ENCODE measurements at places on chromosomes 7 and 10. TPM values are rescaled to one million over a fixed set of nuclear protein-coding genes. Genes with fewer than 3 reads are reported as not detected.

GRCh38 chr7:36314491-36314890 lies 75.2 kb upstream of the ANLN start:
- no peak for DNase-seq

DNA sequence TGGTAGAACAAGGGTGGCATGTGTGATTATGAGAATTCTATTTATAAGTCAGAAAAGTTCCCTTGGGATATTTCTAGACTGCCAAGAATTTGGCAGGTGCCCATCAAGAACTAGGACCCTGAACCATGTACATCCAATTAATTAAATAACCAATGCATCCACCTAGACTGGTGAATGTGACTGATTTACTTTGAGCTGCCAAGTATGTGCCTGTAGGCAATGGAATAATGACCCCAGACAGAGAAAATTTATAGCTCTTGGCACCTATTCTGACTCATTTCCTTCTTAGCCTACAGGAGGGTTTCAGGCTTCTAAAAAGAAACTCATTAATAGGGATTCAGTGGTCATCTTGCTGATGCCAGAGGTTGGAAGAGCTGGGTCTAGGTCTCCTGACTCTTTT lies 54.9 kb downstream of the KCNH2 start:
- no peak for DNase-seq

DNA sequence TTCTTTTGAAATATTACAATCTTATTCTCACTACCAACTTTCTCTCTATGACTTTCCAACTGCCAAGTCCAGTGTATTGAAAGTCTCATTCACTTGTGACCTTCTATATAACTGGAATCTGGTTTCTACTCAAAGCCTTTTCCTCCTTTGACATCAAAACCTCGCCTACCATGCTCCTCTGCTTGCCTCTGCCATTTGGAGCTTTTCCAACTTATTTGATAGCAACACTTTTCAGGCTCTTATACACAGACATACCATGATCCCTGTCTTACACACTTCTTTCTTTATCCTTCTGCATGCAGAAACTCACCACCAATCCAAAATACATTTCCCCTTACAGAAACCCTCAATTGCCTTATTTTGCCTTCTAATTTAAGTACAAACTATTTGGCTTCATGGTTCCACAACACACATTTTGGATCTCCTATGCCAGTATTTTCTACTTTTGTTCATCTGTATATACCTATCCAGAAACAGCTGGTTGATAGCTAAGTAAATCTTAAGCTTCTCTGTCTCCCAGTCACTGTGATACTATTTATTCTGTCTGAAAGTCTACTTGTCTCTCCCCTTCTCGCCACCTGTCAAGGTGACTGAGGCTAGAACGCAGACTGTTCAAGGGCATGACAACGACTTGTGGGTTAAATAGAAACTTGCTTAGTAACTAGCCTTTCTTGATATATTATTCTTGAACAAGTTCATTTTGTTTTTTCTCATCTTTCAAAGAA lies 22.4 kb downstream of the GNG11 start:
- no peak for DNase-seq

DNA sequence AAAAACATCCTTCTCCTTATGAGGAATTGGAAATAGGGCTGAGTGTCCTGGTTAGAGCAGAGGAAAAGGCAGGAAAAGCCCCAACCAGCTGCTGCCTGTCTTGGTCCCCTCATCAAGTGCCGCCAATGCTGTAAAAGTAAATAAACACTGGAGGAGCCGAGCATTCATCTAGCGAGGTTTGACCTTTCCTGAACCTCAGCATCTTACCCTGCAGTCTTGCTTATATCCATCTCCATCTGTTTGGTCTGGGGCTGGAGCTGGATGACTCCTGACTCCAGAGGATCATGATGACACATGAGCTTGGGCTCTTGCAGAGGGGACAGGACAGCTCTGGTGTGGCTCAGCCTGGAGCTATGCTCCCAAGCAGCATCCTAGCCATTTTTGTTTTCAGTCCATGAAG lies 501.1 kb downstream of the TNS3 start:
- no peak for DNase-seq

- no peak for DNase-seq
These were observed 79.0 kb upstream of the TCF7L2 start for GRCh38 chr10:112871021-112871420.

The GPR15LG gene
- total RNA-seq = 0.53 TPM

- DNase-seq = no peak
These were observed 1.8 kb downstream of the WASL start for GRCh38 chr7:123746931-123747488.

GRCh38 chr7:14048889-14049288 lies 59.4 kb upstream of the ETV1 start:
- DNase-seq = peak; percentile 1

DNA sequence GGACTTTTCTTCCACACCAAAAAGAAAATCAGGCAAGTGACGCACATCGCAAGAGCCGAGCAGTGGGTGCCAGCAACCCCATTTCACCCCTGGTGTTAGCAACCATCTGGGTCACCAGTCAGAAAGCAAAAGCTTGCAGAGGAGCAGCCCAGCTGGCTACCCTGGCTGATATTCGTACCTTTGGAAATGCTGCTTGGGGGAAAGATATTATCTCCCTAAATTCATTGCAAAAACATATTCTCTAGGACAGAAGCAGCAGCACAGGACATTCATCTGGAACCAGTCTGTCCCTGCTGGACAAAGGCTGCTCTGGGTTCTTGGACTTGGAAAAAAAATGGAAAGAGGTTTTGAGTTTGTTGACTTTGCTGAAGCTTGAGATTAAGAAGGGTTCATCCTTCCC lies 45.8 kb downstream of the ERLIN1 start:
- DNase-seq = no peak

- peak; percentile 12 for DNase-seq
These were observed 276.9 kb downstream of the HGF start for GRCh38 chr7:81492910-81493309.

DNA sequence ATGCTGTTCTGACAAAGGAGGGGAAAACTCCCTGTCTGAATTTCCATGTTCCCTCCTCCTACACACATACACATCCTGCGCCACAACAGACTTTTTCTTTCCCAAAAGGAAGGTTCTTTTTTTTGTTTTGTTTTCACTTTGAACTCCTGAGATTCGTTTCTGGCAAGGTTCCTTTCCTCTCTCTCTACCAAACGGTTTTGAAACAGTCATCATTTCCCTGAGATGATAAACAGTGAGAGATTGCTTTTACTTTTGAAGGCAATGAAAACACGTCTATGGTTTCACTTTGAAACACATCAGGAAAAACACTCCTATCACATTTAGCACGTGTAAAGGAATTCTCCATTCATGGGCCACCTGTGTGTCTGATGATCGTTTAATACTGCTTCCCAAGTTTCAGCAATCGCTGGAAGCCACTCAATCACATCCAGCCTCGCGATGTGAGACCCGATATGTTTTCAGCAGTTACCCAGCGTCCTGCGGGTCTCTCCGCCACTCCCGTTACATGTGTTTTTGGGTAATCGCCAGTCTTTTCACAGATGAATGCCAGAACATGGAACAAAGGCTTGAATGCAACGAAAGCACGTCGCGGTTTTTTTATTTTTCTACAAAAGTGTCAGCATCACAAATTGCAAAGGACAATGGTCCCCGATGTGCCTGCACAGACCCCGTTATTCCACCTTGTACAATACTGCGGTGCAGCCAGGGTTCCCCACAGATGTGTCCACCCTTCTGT lies 62.8 kb upstream of the CUX1 start:
- DNase-seq = peak; percentile 27

GRCh38 chr10:110226543-110226925 lies 19.1 kb downstream of the MXI1 start:
- DNase-seq = peak; percentile 55

Data from bronchial epithelial cell (primary cell).